Activated CD4-positive, alpha-beta memory T cell treated with anti-CD3 and anti-CD28 coated beads, Interleukin-2, amount 10 ng/mL, durations not matched to agents 7 days and 5 days (primary cell): ENCODE measurements at places on chromosomes 3 and 15.

GRCh38 chr3:173465112-173465511 is 67.6 kb downstream of the NLGN1 start:
- H3K4me3 ChIP-seq = no peak overlapping the region
- H3K27me3 ChIP-seq = no peaks in the 10 kb centered on the region
- H3K4me1 ChIP-seq = no peaks in the 10 kb centered on the region
- no peak overlapping the region for H3K27ac ChIP-seq
- no peaks in the 10 kb centered on the region for H3K36me3 ChIP-seq
- no peak for DNase-seq

GRCh38 chr15:49468481-49468839 is 45.4 kb downstream of the FGF7 start:
- peaks cover 6% of the 10 kb centered on the region for H3K27me3 ChIP-seq
- no peaks in the 10 kb centered on the region for H3K36me3 ChIP-seq
- no peak overlapping the region for H3K4me3 ChIP-seq
- DNase-seq = no peak
- peaks cover 12% of the 10 kb centered on the region for H3K4me1 ChIP-seq

- peaks cover 14% of the 10 kb centered on the region for H3K27me3 ChIP-seq
- no peak for DNase-seq
- no peak overlapping the region for H3K27ac ChIP-seq
- H3K4me3 ChIP-seq = no peak overlapping the region
- H3K36me3 ChIP-seq = no peaks in the 10 kb centered on the region
These were observed 80.7 kb upstream of the DLG1 start for GRCh38 chr3:197378985-197379718.

- H3K36me3 ChIP-seq = peaks cover 29% of the 10 kb centered on the region
- peaks cover 36% of the 10 kb centered on the region for H3K4me1 ChIP-seq
- no peak overlapping the region for H3K4me3 ChIP-seq
- no peak for DNase-seq
- H3K27me3 ChIP-seq = no peaks in the 10 kb centered on the region
- no peak overlapping the region for H3K27ac ChIP-seq
These were observed 4.9 kb downstream of the GALK2 start for GRCh38 chr15:49174902-49175301.

- no peak overlapping the region for H3K4me3 ChIP-seq
- no peak for DNase-seq
- H3K4me1 ChIP-seq = no peaks in the 10 kb centered on the region
- H3K27me3 ChIP-seq = no peaks in the 10 kb centered on the region
These were observed 63.1 kb downstream of the STRIT1 start for GRCh38 chr3:155230382-155230781.

GRCh38 chr3:52633786-52634185 is 51.9 kb downstream of the PBRM1 start:
- no peaks in the 10 kb centered on the region for H3K27me3 ChIP-seq
- H3K4me3 ChIP-seq = no peak overlapping the region
- peaks cover 48% of the 10 kb centered on the region for H3K36me3 ChIP-seq
- no peak for DNase-seq

- H3K4me1 ChIP-seq = no peaks in the 10 kb centered on the region
- peaks cover 33% of the 10 kb centered on the region for H3K36me3 ChIP-seq
- H3K27me3 ChIP-seq = no peaks in the 10 kb centered on the region
- no peak overlapping the region for H3K4me3 ChIP-seq
- no peak for DNase-seq
These were observed 71.9 kb upstream of the FBN1 start for GRCh38 chr15:48717458-48717857.

- peaks cover 2% of the 10 kb centered on the region for H3K27me3 ChIP-seq
- H3K27ac ChIP-seq = no peak overlapping the region
- no peak for DNase-seq
- no peaks in the 10 kb centered on the region for H3K36me3 ChIP-seq
- H3K4me3 ChIP-seq = no peak overlapping the region
- H3K4me1 ChIP-seq = no peaks in the 10 kb centered on the region
These were observed 74.6 kb downstream of the FMN1 start for GRCh38 chr15:33119865-33120264.

GRCh38 chr15:88042047-88042446 is 214.5 kb downstream of the NTRK3 start:
- no peak for DNase-seq
- peaks cover 3% of the 10 kb centered on the region for H3K27me3 ChIP-seq

DNA sequence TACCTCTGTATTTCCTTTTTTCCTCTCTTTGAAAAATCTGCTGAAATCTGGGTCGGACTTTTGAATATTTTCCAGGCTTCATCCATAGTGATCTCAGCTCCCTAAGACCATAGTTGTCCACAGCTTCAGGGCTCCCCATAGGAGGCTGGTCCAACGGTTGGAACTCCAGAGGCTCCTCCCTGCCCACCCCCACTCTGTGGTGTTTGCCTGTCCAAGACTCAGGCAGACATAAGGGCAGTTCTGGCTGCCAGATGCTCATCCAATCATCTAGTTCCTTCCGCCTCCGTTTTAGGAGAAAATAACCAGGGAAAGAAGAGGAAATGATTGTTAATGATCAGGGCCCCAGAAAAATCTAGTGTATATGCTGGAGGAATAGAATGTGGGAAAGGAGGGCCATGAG is 27.9 kb upstream of the PRTG start:
- H3K4me1 ChIP-seq = peaks cover 6% of the 10 kb centered on the region
- no peak overlapping the region for H3K4me3 ChIP-seq
- no peak for DNase-seq
- peaks cover 13% of the 10 kb centered on the region for H3K27me3 ChIP-seq
- no peak overlapping the region for H3K27ac ChIP-seq
- H3K36me3 ChIP-seq = no peaks in the 10 kb centered on the region

DNA sequence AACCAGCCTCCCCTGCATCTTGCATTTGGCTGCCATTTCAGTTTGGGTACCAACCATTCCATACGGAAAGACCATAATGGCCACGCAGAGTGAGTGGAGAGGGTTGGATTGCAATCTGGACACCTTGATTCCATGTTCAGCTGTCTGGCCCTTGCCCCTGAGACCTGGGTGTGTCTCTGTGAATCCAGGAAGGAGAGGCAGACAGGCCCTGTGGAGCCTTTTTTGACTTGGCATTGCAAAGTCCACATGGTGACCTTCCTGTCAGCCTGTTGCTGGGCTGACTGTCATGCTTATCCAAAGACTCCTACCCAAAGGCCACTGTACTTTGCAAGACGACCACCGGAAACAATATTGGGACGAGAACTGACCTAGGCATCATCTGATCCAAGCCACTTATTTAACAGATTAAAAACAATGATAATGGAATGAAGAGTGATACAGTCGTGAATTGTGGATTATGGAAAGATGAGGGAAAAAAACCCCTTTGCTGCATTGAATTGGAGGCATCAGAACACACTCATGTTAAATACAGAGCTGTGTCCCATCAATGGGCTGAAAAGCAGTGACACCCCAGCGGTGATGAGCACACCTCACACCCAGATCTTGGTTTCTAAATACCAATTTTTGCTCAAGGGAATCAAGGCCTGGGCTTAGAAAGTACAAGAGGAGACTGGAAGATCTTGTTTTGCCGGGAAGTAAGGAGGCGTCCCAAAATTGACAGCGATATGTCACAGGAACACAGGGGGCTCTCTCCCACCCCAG is 86.0 kb downstream of the LRRK1 start:
- H3K27me3 ChIP-seq = peaks cover 39% of the 10 kb centered on the region
- H3K4me3 ChIP-seq = no peak overlapping the region
- DNase-seq = no peak

GRCh38 chr3:38371541-38372213 is 25.1 kb downstream of the XYLB start:
- H3K4me1 ChIP-seq = peaks cover 35% of the 10 kb centered on the region
- H3K27ac ChIP-seq = no peak overlapping the region
- H3K36me3 ChIP-seq = peaks cover 20% of the 10 kb centered on the region
- no peak overlapping the region for H3K4me3 ChIP-seq
- no peaks in the 10 kb centered on the region for H3K27me3 ChIP-seq

GRCh38 chr15:64024172-64025050 is 21.9 kb downstream of the DAPK2 start:
- no peaks in the 10 kb centered on the region for H3K36me3 ChIP-seq
- no peak overlapping the region for H3K4me3 ChIP-seq
- no peak for DNase-seq
- H3K27ac ChIP-seq = no peak overlapping the region
- H3K4me1 ChIP-seq = peaks cover 3% of the 10 kb centered on the region

GRCh38 chr15:46251903-46252302 is 617.1 kb downstream of the SQOR start:
- no peaks in the 10 kb centered on the region for H3K27me3 ChIP-seq
- H3K36me3 ChIP-seq = no peaks in the 10 kb centered on the region
- no peak overlapping the region for H3K27ac ChIP-seq
- no peak for DNase-seq
- H3K4me1 ChIP-seq = no peaks in the 10 kb centered on the region

GRCh38 chr3:126766653-126767052 is 62.6 kb downstream of the CHCHD6 start:
- no peak overlapping the region for H3K4me3 ChIP-seq
- peaks cover 2% of the 10 kb centered on the region for H3K36me3 ChIP-seq
- H3K4me1 ChIP-seq = no peaks in the 10 kb centered on the region
- H3K27me3 ChIP-seq = no peaks in the 10 kb centered on the region
- no peak overlapping the region for H3K27ac ChIP-seq
- DNase-seq = no peak
